ENCODE measurements at places on chromosomes 13 and 19.

DNA sequence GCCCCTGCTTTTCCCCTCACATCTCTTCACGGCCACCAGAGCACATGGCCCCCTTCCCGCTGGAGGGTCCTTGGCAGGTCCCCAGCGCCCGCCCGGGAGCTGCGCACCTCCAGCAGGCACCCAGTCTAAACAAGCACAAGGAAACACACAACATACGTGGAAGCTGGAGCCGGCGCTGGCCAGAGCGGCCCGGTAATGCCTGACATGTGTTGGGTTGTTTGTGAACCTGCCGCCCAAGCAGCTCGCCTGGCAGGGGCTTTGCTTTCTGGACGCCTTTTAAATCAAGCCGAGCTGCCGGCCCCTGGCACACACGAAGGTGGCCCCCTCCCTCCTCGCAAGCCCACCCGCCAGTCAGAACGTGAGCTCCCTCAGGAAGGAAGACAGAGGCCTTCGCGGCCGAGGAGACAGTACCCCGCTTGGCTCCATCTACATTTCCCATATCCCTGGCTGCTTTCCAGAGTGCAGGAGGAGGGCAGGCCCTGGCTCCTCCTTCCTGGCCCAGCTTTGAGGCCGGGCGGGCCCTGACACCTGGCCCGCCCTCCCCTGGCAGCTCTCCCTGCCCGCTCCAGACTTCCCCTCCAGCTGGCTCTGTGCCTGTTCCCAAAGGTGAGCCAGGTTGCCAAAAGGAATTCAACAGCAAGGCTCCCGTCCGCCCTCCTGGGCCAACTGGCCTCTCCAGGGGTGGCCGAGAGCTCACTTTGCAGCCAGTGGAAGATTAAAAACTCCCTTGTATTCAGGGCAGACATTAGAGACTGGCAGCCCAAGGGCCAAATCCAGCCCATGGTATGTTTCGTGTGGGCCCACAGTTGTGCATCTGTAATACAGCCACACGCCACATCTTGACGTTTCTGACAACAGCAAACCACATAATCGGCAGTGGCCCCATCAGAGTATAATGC is 28.7 kb downstream of the COMP start:
- DNase-seq, result no peak

DNA sequence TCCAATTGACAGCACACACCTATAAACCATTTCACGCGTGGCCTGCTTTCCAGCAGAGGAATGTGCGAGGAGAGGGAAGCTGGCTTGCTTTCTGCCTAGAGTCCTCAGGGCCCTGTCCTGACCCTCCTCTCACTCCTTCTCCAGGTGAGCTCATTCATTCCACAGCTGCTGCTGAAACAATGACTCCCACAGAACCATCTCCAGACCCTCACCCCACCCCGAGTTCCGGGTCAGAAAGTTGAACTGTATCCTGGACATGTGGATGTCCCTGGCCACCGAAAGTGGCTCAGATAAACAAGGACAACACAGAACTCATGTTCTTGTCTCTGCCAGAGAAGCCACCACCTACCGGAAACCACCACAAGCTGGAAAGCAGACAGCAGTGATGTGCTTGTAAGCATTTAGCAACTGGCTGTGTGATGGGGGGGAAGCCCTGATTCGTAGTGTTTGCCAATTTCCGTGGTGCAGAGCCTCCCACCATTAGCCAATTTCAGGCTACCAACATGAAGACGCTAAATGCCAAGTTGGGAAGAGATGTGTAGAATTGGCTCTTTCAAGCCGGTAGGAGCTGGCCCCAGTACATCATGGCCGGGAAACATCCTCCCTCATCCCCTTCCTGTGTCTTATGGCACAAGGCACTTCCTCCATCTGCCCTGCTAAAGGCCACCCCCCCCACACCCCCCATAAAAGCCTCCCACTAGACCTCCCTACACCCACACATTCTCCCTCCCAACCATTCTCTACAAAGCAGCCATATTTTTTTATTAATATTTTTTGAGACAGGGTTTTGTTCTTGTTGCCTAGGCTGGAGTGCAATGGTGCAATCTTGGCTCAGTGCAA is 5.0 kb downstream of the SYCE2 start:
- peak; percentile 48 for DNase-seq

DNA sequence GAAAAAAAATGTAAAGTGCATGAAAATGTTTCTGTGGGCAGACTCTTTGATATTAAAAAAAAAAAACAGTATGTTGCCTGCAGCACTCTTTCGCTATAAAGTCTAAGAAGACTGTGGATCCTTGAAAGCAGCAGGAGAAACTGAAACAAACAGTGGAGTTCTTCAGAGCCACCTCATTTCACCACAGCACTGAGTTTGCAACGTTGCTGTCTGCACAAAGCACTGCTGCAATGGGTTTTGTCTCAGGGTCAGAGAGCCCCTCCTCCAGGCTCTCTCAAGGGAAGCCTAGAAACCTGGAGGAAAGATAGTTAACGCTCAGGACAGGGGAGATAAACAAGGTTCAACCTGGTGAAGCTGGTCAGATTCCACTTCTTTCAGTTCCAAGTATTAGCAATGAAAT is 248.7 kb downstream of the EFNB2 start:
- DNase-seq, result no peak

GRCh38 chr13:64130600-64130999 is 2715.0 kb upstream of the PCDH20 start:
- DNase-seq, result no peak

- no peak for DNase-seq
Observed at GRCh38 chr13:41213316-41213715, 18.9 kb upstream of the KBTBD7 start.

GRCh38 chr13:22483276-22483675 is 697.5 kb upstream of the SGCG start:
- DNase-seq, result no peak

DNA sequence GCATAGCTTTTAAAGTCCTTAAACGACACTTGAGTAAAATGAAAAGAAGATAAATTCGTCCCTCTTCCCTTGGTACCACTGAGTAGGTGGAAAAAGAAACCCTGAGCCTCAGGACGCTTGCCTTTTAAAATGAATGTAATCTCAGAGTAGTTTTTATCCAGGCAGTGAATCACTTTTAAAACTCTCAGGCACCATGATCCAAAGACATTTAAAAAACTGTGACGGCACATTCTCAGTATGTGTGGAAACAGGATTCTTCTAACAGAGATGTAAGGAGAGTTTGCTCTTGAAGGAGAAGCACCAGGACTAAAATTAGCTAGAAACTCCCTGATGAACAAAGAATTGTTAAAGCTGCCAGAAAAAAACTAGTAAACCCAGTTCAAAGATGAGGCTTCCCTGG is 105.7 kb upstream of the SLC15A1 start:
- no peak for DNase-seq

DNA sequence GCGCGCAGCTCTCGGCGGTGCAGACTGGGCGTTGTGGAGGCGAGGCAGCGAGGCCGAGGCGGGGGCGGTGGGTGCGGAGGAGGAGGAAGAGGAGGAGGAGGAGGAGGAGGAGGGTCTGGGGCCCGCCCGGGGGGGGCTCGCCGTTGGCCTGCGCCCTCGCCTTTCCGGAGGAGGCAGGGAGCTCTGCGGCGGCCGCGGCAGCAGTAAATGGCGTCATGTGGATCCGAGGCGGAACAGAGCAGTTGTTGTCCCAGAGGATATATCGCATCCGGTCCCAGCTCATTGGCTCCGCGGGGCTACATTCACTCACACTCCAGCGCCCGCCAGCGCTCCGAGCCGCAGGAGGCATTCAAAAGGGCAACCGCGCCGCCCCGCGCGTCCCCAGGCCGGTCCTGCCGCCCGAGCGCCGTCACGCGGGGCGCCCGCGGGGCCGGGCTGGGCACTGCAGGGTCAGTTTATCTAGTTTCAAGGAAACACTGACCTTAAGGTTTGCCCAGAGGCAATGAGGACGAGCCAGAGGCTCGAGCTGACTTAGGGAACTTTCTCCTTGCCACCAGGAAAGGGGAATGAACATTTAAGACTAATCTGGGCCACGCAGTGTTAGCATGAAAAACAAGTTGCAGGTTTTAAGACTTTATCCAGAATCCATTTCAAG is at the start of gene SPRY2:
TSS of gene SPRY2 (minus strand) at position 26 of the 655 bp plus-strand sequence. CDS start 3,421 bp downstream, outside the sequence.
- DNase-seq, result peak; percentile 31

GRCh38 chr19:4577020-4577782 is 17.7 kb upstream of the SEMA6B start:
- DNase-seq, result no peak

- DNase-seq, result no peak
Observed at GRCh38 chr13:49828453-49828852, 36.0 kb upstream of the KPNA3 start.

DNA sequence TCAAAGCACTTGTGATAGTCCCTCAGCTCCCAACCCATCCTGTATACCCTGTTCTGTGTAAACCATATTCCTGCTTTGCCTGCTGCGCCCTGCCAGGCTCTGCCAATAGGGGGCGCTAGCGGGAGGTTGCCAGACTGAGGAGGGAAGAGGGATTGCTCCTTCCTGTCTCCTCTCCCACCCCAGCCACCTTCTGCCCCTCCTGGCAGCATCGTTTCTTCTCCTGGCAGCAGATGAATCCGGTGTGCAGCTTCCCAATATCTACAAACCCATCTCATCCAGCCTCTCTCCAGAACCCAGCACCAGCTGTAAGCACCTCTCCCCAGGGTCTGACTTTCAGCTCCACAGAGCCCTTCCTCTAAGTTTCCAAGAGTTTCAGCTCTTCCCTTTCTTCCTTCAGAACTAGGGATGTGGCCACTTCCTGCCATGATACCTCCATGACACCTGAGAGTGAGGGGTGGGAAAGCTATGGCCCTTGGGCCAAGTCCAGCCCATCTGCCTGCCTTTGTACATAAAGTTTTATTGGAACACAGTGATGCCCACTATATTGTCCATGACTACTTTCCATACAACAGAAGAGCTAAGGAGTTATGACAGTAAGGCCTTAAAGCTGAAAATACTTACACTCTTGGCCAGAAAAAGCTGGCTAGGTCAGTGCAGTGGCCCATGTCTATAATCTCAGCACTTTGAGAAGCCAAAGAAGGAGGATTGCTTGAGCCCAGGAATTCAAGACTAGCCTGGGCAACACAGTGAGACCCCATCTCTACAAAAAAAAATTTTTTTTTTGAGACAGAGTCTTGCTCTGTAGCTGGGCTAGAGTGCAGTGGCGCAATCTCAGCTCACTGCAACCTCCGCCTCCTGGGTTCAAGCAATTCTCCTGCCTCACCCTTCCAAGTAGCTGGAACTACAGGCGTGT is 34.5 kb upstream of the ATP1A3 start:
- DNase-seq, result peak; percentile 29

- DNase-seq, result no peak
Observed at GRCh38 chr13:38849315-38849714, 141.3 kb downstream of the STOML3 start.

DNA sequence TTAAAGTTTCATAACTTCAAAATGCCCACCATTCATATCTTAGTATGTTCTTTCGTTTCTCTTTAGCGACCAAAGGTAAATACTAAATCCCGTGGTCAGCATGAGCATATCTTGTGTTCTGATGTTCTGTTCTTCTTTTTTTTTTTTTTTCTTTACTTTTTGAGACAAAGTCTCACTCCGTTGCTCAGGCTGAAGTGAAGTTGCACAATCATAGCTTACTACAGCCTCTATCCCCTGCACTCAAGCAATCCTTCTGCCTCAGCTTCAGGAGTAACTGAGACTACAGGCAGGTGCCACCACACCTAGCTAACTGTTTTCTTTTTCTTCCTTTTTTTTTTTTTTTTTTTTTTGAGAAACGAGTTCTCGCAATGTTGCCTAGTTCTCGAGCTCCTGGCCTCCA is 60.9 kb upstream of the ATP12A start:
- DNase-seq, result no peak

DNA sequence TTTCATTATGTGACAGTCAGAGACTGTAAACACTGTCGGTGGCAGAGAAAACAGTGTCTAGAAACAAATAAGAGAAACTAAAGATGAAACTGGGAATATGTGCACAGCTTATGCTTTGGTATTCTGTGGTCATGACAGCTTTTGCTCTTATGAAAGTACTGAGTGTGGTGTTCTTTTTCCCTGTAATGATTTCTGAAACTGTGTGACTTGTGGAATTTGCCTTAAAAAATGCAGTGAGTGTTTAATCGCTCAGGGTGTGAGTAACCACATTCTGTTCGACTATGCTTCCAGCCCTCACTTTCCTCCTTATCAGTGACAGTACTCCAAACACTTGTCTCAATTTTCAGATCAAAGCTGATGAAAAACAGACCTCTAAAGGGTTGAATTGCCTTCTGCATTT is 66.9 kb upstream of the DIAPH3 start:
- DNase-seq, result peak; percentile 24

DNA sequence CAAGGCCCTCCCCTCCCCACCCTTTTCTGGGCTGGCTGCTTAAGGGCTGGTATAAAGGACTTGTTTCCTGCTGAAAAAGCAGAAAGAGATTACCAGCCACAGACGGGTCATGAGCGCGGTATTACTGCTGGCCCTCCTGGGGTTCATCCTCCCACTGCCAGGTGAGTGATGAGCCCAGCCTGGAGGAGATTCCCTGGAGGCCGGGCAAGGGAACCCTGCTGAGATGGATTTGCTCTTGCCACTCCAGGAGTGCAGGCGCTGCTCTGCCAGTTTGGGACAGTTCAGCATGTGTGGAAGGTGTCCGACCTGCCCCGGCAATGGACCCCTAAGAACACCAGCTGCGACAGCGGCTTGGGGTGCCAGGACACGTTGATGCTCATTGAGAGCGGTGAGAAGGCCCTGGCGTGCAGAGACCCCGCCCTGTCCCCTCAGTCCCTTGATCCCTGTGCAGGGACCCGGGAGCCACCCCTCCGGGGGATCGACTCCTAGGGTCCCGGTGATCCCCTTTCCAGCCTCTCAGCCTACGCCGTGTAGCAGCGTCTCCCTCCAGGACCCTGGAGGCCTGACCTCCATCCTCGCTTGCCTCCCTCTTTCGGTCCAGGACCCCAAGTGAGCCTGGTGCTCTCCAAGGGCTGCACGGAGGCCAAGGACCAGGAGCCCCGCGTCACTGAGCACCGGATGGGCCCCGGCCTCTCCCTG is at the start of gene CD177:
TSS of gene CD177 (plus strand) at position 81 of the 699 bp plus-strand sequence. CDS start at position 110, 29 bp downstream.
- DNase-seq, result no peak

GRCh38 chr13:43122791-43123190 is 99.4 kb downstream of the DNAJC15 start:
- DNase-seq, result no peak

GRCh38 chr13:112887151-112887550 is 81.9 kb upstream of the MCF2L start:
- DNase-seq, result no peak

DNA sequence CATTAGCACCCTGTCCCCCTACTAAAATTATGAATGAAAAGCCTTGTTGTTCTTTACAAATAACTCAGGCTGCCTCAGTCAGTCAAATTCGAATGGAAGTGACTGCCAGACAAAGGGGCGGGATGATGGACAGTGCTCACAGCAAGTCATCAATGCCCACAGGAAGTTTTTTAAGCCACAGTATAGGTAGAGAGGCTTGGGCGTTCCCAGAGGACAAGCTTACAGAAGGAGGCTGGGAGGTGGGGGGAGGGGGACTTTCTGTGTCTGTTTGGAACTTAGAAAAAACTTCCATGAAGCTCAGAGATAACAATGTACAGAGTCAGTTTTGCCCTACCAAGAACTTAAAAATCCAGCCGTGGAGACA is 18.5 kb upstream of the SPRY2 start:
- DNase-seq, result no peak
